NCI-H1417 treated with DMSO at 0.1 percent for 48 hours (cell line): ENCODE measurements at places on chromosomes 11 and 22.

- DNase-seq, result no peak
These were observed 36.0 kb downstream of the NUP50 start for GRCh38 chr22:45199723-45200122.

- DNase-seq, result no peak
These were observed 30.9 kb downstream of the CHEK2 start for GRCh38 chr22:28710576-28711191.

DNA sequence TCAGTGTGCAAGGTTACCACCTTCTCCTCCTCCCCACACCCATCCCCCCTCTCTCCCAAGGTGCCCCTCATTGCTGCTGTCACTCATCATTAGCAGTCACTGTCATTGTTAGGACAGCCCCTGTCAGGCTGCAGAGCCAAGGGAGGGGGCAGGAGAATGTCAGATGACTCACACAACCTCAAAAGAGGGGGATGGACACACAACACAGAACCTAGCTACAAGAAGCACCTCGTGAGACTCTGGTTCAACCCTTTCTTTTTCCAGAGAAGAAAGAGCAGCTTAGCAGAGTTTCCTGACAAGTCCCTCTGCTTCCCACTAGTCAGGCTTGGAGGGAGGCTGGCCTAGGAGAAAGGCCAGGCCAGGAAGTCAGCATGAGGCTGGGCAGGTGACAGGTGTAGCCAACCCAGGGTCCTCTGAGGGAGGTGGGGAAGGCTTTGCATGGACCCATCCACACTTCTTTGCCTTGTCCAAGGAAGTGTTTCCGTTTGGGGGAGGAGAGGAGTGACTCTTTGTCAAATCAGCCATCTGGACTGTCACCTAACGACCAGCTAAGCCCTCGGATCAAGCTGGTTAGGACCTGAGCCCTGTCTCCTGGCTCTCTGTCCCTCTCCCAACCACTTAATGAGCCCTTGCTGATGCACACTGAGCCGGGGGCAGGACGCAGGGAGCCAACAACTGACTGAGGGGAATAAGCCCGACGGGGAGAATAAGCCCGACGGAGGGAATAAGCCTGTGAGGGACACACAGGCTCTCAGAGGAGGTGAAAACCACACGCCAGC is 18.3 kb downstream of the ADORA2A start:
- no peak for DNase-seq

DNA sequence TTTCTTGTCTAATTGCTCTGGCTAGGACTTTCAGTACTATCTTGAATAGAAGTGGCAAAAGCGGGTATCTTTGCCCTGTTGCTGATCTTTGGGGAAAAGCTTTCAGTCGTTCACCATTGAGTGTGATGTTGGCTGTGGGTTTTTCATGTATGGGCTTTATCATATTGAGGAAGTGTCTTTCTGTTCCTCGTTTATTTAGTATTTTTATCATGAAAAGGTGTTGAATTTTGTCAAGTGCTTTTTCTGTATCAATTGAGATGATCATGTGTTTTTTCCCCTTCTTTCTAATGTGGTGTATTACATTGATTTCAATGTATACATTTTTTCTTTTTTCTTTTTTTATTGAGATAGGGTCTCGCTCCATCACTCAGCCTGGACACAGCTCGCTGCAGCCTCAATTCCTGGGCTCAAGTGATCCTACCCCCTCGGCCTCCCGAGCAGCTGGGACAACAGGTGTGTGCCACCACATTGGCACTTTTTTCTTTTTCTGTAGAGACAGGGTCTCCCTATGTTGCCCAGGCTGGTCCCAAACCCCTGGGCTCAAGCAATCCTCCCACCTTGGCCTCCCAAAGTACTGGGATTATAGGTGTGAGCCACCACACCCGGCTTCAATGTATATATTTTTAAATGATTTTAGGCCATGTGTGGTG is 5.3 kb upstream of the GNB1L start:
- no peak for DNase-seq

DNA sequence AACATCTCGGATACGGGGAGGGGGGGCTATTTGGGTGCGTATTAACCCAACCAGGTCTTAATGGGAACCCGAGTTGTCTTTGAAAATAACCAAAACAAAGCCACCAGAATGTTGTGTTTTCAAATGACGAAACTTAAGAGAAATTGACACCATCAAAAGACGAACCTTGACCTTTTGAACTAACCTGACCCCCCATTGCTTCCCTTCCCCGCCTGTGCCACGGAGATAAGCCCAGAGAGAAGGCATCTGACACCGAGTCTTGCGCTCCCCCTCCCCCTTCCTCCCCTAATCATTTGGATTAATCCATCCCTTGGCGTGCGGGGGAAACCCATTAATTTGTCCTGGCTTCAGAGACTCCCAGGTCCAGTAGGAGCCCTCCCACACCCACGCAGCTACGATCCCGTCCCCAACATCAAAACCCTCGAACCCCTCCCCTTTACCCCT is 4.5 kb upstream of the GCAT start:
- no peak for DNase-seq

- DNase-seq, result no peak
These were observed 22.0 kb upstream of the OR8B8 start for GRCh38 chr11:124467381-124467927.

DNA sequence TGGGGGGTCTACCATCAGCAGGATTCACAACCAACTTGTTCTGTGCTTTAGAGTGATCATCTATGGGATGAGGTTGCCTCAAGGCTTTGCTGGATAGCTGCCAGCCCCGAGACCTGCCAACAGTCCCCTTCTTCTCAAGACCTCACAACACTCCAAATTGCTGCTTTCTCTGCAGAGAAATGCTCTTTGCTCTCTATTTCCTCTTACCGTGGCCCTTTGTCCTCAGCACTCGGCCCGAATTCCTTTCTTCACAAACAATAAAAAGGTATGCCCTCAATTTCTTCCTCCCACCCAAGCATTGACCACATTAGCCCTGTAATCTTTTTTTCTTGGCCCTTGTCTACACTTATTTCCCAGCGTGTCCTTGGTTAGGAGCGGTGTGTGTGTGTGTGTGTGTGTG is 147.4 kb upstream of the SNX19 start:
- no peak for DNase-seq

- DNase-seq, result no peak
These were observed 20.8 kb upstream of the IL18BP start for GRCh38 chr11:71977743-71978418.

- no peak for DNase-seq
These were observed 49.6 kb upstream of the SLC35C1 start for GRCh38 chr11:45755281-45755859.

GRCh38 chr11:36288442-36289225 is 590 bp downstream of the COMMD9 start:
- no peak for DNase-seq

DNA sequence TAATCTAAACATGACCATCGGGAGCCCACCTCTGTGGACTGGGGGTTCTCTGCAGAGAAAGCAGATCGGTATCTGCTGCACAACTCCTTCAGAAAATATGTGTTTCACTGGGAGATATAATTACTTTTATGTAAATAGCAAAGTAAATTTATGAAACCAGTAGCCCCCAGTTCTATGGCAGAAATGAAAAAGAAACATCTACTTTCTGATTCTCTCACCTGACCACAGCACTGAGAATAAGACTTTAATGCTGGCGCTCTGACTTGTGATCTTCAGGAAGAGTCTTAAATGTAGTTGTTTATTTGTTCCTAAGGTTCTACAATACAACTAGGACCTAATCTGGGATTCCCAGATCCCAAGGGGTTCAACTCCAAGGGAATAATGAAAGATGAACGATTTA is 518.0 kb downstream of the DLG2 start:
- DNase-seq, result no peak

GRCh38 chr22:19996694-19997384 is 19.8 kb downstream of the ARVCF start:
- no peak for DNase-seq

- no peak for DNase-seq
These were observed 1.1 kb upstream of the APOA1 start for GRCh38 chr11:116838321-116839084.

GRCh38 chr11:16299390-16299789 is 57.0 kb downstream of the SOX6 start:
- no peak for DNase-seq

GRCh38 chr11:6196396-6196795 is 2.6 kb upstream of the OR52W1 start:
- DNase-seq, result no peak

- DNase-seq, result no peak
These were observed 2.4 kb upstream of the ARSA start for GRCh38 chr22:50630376-50630775.

- DNase-seq, result no peak
These were observed 969 bp downstream of the CCDC117 start for GRCh38 chr22:28773461-28773867.

GRCh38 chr11:62566247-62566646 is 7.4 kb downstream of the EEF1G start:
- no peak for DNase-seq

- no peak for DNase-seq
These were observed 9.9 kb downstream of the P2RY6 start for GRCh38 chr11:73281796-73282660.

- DNase-seq, result no peak
These were observed 7.6 kb downstream of the ZNF70 start for GRCh38 chr22:23743303-23743705.

GRCh38 chr11:2927121-2927800 is 2.0 kb downstream of the PHLDA2 start:
- DNase-seq, result no peak

GRCh38 chr11:94750319-94751217 is 17.6 kb upstream of the AMOTL1 start:
- no peak for DNase-seq

- no peak for DNase-seq
These were observed 1.5 kb upstream of the TRABD start for GRCh38 chr22:50184004-50184901.

DNA sequence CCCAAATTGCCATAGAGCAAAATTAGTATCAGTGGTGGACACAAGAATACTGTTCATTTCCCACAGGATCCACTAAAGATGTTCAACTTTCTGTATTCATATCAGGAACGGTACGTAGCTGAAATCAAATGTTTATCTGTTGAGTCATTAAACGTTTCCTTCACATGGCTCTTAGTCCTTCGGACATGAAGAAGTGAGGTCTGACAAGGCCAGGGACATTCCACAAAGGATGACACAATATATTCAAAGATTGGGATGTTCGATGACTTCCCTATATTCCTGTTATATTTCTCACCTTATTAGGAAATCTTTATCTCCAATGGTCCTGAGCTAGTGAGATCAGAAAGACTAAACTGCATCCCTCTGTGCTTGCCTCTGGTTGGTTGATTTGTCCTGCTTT is 129.0 kb downstream of the ETS1 start:
- no peak for DNase-seq

- no peak for DNase-seq
These were observed 13.8 kb downstream of the PRRG4 start for GRCh38 chr11:32843544-32843943.

GRCh38 chr11:80629466-80629865 is 1188.6 kb upstream of the TENM4 start:
- DNase-seq, result no peak

- no peak for DNase-seq
These were observed 428.5 kb downstream of the METTL15 start for GRCh38 chr11:28536504-28537267.

GRCh38 chr11:33860926-33861325 is 30.9 kb downstream of the LMO2 start:
- no peak for DNase-seq

- DNase-seq, result no peak
These were observed 54.0 kb downstream of the MIAT start for GRCh38 chr22:26711205-26711963.

- no peak for DNase-seq
These were observed 11.4 kb downstream of the AASDHPPT start for GRCh38 chr11:106088896-106089295.

DNA sequence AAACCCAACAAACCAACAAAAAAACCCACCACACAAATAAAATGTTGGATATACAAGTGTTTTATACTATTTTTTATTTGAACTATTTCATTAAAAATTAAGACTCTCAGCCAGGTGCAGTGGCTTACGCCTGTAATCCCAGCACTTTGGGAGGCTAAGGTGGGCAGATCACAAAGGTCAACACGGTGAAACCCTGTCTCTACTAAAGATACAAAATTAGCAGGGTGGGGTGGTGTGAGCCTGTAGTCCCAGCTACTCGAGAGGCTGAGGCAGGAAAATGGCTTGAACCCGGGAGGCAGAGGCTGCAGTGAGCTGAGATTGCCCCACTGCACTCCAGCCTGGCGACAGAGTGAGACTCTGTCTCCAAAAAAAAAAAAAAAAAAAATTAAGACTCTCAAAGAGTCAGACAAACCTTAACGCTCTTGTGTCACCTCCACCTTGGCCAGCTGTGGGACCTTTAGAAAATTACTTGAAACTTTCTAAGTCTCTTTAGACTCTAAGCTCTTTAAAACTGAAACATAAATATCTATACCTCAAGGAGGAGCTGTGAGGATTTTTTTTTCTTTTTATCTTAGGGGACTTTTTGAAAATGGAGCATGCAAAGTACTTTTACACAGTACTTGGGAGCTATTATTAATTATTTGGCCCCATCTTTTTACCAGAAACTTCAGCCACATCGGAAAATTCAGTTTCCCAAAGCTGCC is 68.4 kb upstream of the CLNS1A start:
- no peak for DNase-seq

DNA sequence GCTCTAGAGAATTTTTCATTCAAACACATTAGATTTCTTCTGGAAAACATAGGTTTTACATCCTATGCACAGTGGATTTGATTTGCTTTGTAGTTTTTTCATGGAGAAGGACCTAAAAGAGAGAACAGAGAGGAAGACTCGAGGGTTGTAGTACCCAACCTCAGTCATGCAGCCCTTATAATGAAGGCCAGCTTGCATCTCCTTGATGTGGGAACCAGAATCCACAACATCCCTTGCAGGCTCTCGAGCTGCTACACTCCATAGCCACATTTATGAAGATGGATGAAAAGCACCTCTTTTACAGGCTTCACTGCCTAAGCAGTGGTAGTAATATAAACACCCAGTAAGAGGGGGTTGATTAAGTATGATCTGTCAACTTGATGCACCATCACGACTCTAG is 9.5 kb upstream of the OR5B12 start:
- DNase-seq, result no peak

GRCh38 chr11:2586087-2586792 is 113.6 kb downstream of the KCNQ1OT1 start:
- no peak for DNase-seq

GRCh38 chr11:5605849-5606248 is 9.4 kb downstream of the TRIM6 start:
- no peak for DNase-seq

DNA sequence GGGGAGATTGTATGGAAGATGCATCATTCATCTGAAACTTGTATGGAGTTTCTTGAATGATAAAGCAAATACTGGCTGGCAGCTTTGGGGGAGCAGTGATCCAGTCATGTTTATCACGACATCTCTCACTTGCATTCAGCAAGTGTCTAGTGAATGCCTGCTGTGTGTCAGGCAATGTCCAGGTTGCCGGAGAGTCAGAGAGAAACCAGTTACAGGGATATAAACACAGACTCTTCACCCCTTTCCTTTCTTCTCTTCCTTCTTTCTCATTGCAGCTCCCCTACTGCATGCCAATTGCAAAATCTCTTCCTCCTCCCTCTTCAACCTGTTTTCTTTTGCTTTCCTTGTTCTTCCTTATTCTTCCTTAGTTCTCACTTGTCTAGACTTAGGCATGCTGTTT is 206.6 kb upstream of the SEZ6L start:
- DNase-seq, result no peak

- no peak for DNase-seq
These were observed 23.0 kb upstream of the TTLL12 start for GRCh38 chr22:43209971-43210370.
